Esophagus muscularis mucosa (tissue), 4 donors: ENCODE measurements at places on chromosomes 2 and 18. TPM values are rescaled to one million over a fixed set of nuclear protein-coding genes. Genes with fewer than 3 reads are reported as not detected.
A peak's percentile ranks its signal among the peaks of the same experiment; 100 is the strongest.

The GDF7 gene
- total RNA-seq, result 2.7 TPM

GRCh38 chr18:396556-396955 is 103.9 kb downstream of the COLEC12 start:
- DNase-seq, result no peak

GRCh38 chr2:168167511-168168263 is 79.7 kb downstream of the STK39 start:
- DNase-seq, result peak; percentile 45

The GALNT13 gene
- total RNA-seq, result 0.34 TPM

The LDLRAD4 gene
- 40.4 TPM for total RNA-seq

- DNase-seq, result no peak
These were observed 71.7 kb upstream of the WDR75 start for GRCh38 chr2:189369566-189369965.

- no peak for DNase-seq
These were observed 256.2 kb downstream of the PIEZO2 start for GRCh38 chr18:10893196-10893595.

The SERPINB7 gene
- not detected for total RNA-seq

DNA sequence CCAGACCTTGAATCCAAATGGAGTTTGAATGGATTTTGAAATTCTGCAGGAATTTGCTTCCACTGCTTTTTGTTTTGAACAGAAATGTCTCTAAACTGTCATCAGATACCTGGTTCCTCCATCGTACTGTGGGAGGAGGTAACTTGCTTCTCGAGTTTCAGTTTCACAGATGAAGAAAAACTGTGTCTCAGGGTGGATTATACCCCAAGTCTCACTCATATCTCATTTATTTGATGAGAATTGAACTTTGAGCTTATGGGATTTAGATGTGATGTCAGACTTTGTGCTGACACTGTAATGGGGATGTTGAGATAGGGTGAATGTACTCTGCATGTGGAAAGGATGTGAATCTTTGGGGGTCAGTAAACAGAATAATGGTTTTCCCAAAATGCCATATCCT is 107.5 kb downstream of the GORASP2 start:
- no peak for DNase-seq
